Cerebellar nuclear complex (tissue), 1 donor: ENCODE measurements at places on chromosomes 4 and X.
A peak's percentile ranks its signal among the peaks of the same experiment; 100 is the strongest.

- no peak for DNase-seq
Measured at GRCh38 chrX:2924151-2924550, 5.0 kb downstream of the ARSD start.

- DNase-seq = no peak
Measured at GRCh38 chr4:121654738-121655137, 42.0 kb downstream of the ANXA5 start.

DNA sequence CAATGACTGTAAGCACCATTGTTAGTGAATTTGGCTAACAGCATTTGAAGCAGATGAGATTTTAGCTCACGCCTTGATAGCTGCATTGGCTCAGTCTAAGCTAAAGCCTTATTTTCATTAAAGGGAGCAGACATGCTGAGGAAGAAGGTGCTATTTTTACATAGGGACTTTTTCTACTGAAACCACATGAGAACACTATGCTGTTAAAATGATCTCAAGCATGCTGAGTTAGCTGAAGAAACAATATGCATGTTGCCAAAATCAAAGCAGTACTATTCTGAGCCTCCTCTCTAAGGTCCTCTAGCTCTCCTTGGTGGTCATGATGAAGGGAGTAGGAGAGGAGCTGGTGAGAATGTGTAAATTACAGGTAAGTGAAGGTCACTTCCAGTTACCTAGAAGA, 134.4 kb upstream of the JADE1 start:
- no peak for DNase-seq

GRCh38 chrX:108494406-108495090, 54.9 kb downstream of the COL4A5 start:
- DNase-seq = no peak

GRCh38 chr4:156677131-156677531, 294.5 kb downstream of the PDGFC start:
- no peak for DNase-seq

DNA sequence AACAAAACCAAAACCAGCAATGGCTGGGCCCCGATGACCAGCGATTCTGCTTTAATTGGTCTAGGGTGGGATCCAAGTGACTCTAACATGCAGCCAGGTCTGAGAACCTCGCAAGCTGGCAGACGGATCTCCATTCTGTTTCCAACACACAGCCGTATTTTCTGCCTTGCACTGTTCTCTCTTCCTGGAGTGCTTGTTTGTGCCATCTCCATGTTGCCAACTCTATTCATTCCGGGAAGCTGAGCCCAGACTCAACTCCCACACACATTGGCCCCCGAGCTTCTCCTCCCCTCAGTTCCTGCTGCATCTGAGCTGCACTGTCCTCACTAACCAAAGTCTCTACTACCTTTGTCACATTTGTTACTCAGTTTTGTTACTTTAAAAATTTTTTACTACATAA, 35.6 kb downstream of the GEMIN8 start:
- no peak for DNase-seq

GRCh38 chr4:4869731-4870571, 10.5 kb downstream of the MSX1 start:
- DNase-seq = no peak

- no peak for DNase-seq
Measured at GRCh38 chrX:7574325-7574724, 268.6 kb upstream of the VCX start.

- DNase-seq = no peak
Measured at GRCh38 chr4:168920441-168921065, 89.5 kb downstream of the CBR4 start.

GRCh38 chr4:109947457-109947856, 34.8 kb downstream of the EGF start:
- DNase-seq = no peak

DNA sequence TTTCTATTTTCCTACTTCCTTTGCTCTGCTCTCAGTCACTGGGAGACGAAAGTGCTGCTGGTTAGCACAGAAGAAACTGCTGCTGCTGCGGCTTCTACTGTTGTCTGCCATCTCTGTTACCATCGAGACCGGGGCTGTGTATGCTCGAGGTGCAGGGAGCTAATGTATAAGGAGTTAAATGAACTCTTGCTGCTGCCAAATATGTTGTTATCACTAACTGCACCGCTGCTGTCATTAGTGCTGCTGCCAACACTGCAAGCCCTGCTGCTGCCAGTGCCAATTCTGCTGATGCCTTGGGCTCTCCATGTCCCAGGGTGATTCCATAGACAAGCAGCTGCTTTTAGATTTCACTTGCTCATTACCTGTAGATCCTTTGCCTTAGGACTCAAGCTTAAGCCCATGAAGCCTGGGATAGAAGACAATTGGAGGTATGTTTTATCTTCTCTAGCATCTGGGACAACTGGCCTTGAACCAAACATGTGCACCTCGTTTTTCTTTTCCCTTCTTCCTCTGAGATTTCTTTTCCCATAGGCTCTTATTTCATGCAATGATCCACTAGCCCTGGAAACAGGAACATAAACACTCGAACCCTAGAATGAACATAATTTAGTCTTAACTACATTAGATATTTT, 107.8 kb downstream of the CCSER1 start:
- DNase-seq = no peak

DNA sequence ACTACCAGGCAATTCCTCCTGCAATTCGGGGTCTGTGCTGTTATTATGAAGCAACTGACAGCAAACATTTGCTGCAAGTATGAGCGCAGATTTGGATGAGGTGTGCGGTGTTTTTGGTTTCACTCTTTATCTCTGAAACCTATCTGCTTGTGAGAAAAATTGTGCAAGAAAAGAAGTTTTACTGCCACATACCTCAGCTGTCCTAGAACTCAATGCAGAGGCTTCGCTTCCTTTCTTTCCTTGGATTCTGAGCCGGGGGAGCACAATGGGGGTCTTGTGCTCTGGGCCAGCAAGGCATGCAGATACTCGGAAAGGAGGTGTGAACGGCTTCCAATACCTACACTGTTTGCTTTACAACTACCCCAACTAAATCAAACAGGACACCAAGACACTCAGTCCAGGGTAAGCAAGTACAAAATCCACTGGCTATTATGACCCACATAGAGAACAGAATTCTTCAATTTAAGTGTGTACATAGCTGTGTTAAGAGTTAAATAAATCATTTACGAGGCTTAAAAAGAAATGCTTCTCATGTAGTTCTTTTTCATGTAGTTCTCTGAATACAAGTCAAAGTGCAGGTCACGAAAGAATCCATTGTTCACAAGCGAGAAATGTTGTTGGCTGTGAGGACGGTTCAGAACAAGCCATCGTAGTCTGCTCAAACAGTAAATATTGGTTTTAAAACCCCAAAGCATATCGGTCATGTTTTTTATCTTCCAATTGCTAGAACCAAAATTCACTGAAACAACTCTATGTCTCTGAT, 1.1 kb downstream of the SORBS2 start:
- DNase-seq = peak; percentile 41

DNA sequence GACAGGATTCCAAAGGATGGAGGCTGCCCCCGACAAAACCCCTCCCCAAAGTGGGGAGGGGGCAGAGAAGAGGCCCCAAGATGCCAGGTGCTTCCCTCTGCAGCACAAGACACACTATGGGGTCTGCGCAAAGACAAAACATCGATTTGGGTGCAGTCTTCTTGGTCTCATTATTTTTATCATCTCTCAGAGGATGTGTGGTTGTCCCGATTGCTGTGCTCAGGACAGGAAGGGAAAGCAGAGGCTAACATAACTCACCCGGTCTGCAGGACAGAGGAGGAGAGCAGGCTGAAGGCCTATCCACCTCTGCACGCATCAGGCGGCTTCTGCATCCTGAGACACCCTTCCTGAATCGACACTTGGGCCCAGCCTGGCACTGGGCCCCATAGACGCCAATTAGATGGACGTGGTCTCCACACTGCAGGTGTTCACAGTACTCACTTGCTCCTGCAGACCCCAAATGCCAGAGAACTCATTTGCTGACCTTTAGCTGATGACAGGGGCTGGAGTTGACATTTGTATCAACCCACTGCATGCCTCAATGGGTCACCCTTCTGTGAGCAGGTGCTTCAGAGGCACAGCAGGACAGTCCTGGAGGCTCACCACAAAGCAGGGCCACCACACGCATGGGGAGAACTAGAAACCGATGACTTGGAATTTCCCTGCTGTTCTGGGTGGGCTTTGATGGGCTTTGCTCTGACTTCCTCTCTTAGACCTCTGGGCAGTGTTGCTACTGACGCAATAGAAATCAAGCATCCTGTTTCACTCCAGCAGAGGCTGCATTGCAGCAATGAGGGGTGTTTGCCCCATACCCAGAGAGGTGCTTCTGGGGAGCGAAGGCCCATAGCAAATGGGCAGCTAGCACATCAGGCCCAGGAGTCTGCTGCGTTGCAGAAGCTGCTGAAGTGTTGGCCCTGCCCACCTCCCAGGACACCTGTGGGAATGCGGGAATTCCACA, 96.3 kb upstream of the ENPP6 start:
- no peak for DNase-seq

- DNase-seq = no peak
Measured at GRCh38 chr4:152398060-152398459, 137.8 kb downstream of the FBXW7 start.

- DNase-seq = no peak
Measured at GRCh38 chrX:39693298-39693697, 404.5 kb downstream of the BCOR start.

- no peak for DNase-seq
Measured at GRCh38 chr4:63020661-63021060, 1388.6 kb downstream of the TECRL start.

- no peak for DNase-seq
Measured at GRCh38 chrX:150165776-150166610, 197.1 kb upstream of the MAMLD1 start.

DNA sequence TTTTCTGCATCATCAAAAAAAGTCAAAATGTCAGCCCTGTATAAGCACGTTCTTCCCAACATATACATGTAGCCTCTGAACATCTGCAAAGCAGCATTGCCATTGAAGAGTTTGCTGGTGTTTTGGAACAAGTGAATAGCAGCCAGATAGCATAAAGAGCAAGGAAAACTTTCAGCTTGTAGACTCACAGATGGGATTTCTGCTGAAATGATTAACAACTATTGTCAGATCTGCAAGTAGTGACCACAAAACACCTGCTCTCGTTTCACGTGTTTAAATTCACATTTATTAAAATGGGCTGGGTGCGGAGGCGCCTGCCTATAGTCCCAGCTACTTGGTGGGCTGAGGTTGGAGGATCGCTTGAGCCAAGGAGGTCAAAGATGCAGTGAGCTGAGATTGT, 123.7 kb downstream of the SPRY1 start:
- no peak for DNase-seq

DNA sequence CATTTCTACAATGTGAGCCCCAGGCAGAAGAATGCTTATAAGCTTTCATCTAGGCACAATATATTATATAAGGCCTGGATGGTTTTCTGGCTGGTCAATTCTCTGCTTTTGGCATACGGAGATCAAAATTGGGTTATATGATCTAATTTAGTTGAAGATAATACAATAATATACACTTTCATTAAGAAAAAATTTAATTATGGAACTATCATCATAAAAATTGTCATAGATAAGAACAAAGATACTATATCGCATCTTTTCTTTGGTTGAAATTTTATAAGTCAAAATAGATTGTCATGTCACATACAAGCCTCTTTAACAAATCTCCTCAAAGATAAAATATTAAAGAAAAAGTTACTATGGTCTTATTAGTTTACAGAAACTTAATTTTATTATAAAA, 17.1 kb downstream of the DMD start:
- no peak for DNase-seq

- DNase-seq = no peak
Measured at GRCh38 chr4:147589586-147589985, 27.6 kb upstream of the TMEM184C start.

DNA sequence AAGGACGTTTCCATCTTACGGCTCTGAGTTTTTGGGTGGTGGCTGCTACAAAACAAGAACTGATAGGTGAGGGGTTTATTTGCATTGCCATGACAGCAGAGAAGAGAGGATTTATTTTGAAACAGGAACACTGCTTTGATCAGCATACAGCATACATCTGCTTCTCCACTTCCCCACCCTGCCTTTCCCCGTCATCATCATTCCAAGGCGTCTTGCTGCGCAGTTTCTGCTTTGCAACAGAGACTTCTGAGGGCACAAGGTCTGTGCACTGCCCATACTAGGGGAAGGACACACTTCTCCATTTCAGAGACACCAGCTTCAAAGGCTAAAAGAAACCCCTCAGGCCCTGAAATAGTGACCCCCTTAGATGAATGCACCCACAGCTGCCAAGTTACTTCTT, 19.1 kb downstream of the STARD8 start:
- no peak for DNase-seq

GRCh38 chr4:6616087-6616995, 24.1 kb upstream of the MRFAP1 start:
- DNase-seq = no peak

- peak; percentile 66 for DNase-seq
Measured at GRCh38 chr4:76640353-76640910, 205.4 kb downstream of the SHROOM3 start.

GRCh38 chrX:50697691-50698090, 116.3 kb downstream of the SHROOM4 start:
- DNase-seq = no peak

DNA sequence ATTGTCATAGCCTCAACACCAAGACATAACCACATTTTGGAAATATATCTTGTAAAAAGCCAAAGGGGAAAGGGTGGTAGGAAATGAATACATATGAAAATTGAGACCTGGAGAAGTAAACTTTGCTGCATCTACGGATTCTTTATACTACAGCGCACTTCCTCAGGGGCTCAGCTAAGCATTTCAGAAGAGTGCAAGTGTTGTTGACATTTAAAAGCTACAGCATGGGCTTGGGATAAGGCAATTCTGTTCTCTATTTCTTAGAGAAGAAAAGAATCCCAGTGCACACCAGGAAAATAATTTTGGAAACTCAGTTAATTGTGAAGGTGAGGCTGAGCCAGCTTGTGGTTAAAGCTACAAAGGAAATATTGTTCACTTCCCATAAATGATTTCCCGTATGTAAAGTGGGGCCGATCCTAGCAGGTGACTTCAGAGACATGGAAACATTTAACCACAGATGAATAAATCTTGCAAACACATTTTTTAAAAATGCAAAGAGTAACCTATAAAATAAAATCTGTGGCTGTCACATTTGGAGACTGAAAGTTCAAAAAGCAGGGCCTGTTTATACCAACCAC, 12.6 kb upstream of the GBA3 start:
- no peak for DNase-seq
